ENCODE measurements at places on chromosomes 12 and 14. TPM values are rescaled to one million over a fixed set of nuclear protein-coding genes. Genes with fewer than 3 reads are reported as not detected.

GRCh38 chr14:74566174-74567141 is 45.6 kb downstream of the LTBP2 start:
- peak overlapping the region; percentile 76 for H3K27ac ChIP-seq
- peaks cover 1% of the 10 kb centered on the region for H3K27me3 ChIP-seq

- no peak overlapping the region for H3K4me3 ChIP-seq
- H3K4me1 ChIP-seq: no peaks in the 10 kb centered on the region
- no peak for DNase-seq
- no peak overlapping the region for H3K27ac ChIP-seq
Observed at GRCh38 chr12:53924521-53925405, 13.9 kb upstream of the HOXC13 start.

- no peaks in the 10 kb centered on the region for H3K36me3 ChIP-seq
- peaks cover 1% of the 10 kb centered on the region for H3K27me3 ChIP-seq
- DNase-seq: no peak
- H3K4me3 ChIP-seq: no peak overlapping the region
Observed at GRCh38 chr12:6426882-6427671, 17.7 kb upstream of the CD27 start.

DNA sequence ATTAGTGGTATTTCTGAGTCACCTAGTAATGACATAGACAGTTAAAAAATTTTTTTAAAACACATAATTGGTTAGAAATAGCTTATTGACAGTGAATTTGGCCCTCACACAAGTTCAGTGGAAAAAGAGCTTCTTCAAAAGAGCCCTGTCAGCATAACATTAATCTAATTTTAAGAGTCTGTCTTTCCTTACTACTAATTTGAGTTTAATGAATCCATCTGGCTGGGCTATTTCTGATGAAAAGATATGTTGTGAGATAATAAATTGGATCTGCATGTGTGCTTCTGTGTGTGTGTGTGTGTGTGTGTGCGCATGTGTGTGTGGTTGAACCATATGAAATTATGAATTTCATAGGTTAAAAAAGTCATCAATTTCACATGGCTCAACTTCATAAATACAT is 1045.2 kb downstream of the FLRT2 start:
- peak; percentile 10 for DNase-seq
- H3K4me1 ChIP-seq: peaks cover 24% of the 10 kb centered on the region

GRCh38 chr12:83199069-83199468 is 512.4 kb downstream of the TMTC2 start:
- no peak overlapping the region for H3K27ac ChIP-seq
- no peak overlapping the region for H3K4me3 ChIP-seq
- H3K4me1 ChIP-seq: no peaks in the 10 kb centered on the region
- H3K27me3 ChIP-seq: no peaks in the 10 kb centered on the region

- DNase-seq: no peak
- peaks cover 4% of the 10 kb centered on the region for H3K27me3 ChIP-seq
- H3K36me3 ChIP-seq: peaks cover 4% of the 10 kb centered on the region
- no peak overlapping the region for H3K4me3 ChIP-seq
- peaks cover 20% of the 10 kb centered on the region for H3K4me1 ChIP-seq
- no peak overlapping the region for H3K27ac ChIP-seq
Observed at GRCh38 chr12:113425960-113426453, 3.8 kb downstream of the SDSL start.

DNA sequence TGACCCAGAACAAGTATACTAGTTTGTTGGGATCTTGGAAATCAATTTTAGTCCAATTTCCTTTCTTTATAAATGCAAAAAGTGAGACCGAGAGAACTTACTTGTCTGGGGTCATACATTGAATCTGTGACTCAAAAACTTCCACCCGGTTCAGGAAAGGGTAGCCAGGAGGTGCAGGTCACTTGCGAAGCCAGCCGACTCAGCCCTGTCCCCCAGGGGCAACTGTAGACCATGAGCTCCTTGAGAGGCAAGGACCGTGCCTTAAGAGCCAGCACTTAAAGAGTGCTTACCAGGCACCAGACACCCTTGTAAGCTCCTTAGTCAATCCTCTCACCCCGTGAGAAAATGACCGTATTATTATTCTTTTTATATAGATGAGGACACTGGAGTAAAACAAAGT is 505 bp upstream of the BCDIN3D start:
- peaks cover 30% of the 10 kb centered on the region for H3K4me1 ChIP-seq
- no peaks in the 10 kb centered on the region for H3K36me3 ChIP-seq
- no peak for DNase-seq
- H3K27me3 ChIP-seq: peaks cover 15% of the 10 kb centered on the region

DNA sequence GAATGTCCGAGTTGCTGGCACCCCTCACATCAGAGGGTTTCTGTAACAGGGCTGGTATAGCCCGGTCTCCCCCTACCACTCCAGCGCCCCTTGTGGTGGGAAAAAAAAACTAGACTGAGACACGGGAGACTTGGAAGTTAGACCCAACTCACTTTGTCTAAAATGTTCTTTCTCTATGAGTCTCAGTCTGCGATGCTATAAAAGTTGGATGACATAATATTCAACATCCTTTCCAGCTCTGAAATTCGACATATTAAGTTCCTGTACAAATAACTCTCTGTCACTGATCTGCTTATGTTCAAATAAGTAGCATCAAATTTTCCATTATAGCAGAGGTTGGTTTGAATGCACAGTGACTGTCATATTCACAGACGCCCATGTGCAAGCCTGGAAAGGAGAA is 25.7 kb upstream of the TC2N start:
- peaks cover 13% of the 10 kb centered on the region for H3K36me3 ChIP-seq
- no peak for DNase-seq
- no peaks in the 10 kb centered on the region for H3K27me3 ChIP-seq
- no peak overlapping the region for H3K27ac ChIP-seq

GRCh38 chr12:128402486-128403243 is 135.7 kb downstream of the TMEM132C start:
- no peaks in the 10 kb centered on the region for H3K4me1 ChIP-seq
- H3K27me3 ChIP-seq: no peaks in the 10 kb centered on the region
- DNase-seq: no peak

GRCh38 chr12:47820631-47821345 is 1.1 kb upstream of the HDAC7 start:
- H3K27me3 ChIP-seq: peaks cover 3% of the 10 kb centered on the region
- H3K4me1 ChIP-seq: peaks cover 75% of the 10 kb centered on the region

- no peaks in the 10 kb centered on the region for H3K36me3 ChIP-seq
- H3K27me3 ChIP-seq: peaks cover 16% of the 10 kb centered on the region
- no peak overlapping the region for H3K27ac ChIP-seq
- H3K4me1 ChIP-seq: peaks cover 13% of the 10 kb centered on the region
- DNase-seq: peak; percentile 81
- peak overlapping the region; percentile 75 for H3K4me3 ChIP-seq
Observed at GRCh38 chr12:4307593-4308333, 13.2 kb upstream of the TIGAR start.

DNA sequence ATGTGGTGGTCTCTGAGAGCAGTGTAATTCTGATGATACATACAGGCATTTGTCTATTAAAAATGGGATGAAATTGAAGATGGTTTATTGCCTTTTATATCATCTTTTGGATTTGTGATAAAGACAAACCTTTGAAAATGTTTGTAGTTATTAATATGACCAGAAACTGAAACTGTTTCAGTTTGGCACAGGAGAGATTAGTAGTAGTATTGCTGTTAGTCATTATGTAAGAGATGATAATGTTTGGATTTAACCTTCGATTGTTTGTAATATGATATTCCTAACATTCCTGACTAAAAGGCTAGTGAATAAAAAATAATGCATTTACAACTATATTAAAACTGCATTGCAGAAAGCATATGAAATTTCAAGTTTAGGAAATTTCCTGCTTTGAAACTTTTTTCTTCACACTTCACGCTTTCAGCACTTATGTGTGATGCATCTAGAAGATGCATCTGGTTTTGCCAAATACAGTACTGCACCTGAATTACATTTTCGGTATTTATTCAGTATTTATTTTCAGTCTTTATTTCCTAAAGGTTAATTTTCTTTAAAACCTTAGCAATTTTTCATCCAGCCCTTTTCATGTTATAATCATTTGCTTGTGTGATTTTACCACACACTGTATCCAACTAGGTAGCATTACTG is 25.5 kb downstream of the ADIPOR2 start:
- H3K36me3 ChIP-seq: peaks cover 34% of the 10 kb centered on the region
- DNase-seq: no peak
- peaks cover 27% of the 10 kb centered on the region for H3K4me1 ChIP-seq
- no peak overlapping the region for H3K27ac ChIP-seq
- no peaks in the 10 kb centered on the region for H3K27me3 ChIP-seq
- no peak overlapping the region for H3K4me3 ChIP-seq

DNA sequence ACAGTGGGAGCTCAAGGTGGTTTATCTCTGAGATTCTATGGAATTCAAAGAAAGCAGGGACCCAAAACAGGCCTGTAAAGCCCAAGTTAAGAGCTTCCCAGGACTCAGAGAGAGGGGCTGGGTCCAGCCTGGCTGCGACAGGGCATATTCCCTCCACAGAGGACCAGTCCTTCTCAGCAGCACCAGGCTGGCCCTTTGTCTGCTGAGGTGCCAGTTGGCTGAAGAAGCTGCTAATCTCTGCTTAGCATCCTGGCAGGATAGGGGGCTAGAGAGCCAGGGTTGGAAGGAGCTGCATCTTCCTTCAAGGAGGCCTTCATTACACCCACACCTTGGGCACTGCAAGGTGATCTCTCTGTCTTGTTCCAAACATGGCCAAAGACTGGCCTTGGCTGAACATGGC is 68.3 kb upstream of the TUNAR start:
- no peak for DNase-seq
- H3K4me1 ChIP-seq: no peaks in the 10 kb centered on the region
- H3K27ac ChIP-seq: no peak overlapping the region
- peaks cover 9% of the 10 kb centered on the region for H3K36me3 ChIP-seq
- no peak overlapping the region for H3K4me3 ChIP-seq

- peaks cover 34% of the 10 kb centered on the region for H3K4me1 ChIP-seq
- H3K27ac ChIP-seq: peak overlapping the region; percentile 4
- no peak overlapping the region for H3K4me3 ChIP-seq
Observed at GRCh38 chr14:75224561-75224960, 48.1 kb upstream of the TMED10 start.

DNA sequence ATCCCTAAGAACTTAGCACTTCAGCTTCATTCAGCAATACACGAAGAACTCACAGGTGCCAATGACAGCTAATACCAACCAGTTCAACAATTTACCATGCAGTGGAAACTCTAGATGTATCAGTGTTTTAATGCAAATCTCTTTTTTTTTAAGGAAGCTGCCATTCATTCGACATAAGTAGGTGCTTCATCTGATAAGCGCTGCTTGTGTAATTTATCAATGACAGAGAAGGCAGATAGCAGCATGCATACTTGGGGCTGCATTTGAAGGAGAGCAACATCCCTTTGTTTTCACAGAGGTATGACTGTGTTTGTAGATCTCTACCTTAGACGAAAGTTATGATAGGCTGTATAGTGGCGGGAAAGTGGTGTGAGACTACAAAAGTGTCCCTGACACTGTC is 977.1 kb downstream of the AACS start:
- H3K27me3 ChIP-seq: no peaks in the 10 kb centered on the region
- H3K4me1 ChIP-seq: no peaks in the 10 kb centered on the region
- no peaks in the 10 kb centered on the region for H3K36me3 ChIP-seq
- no peak overlapping the region for H3K4me3 ChIP-seq

GRCh38 chr14:104977681-104978653 is at the start of gene AHNAK2:
Gene AHNAK2 (minus strand): TSS chr14:104978374. CDS start chr14:104978237, 137 bp downstream.
- peak within 1 kb of the TSS; percentile 53 for H3K27ac ChIP-seq
- H3K27me3 ChIP-seq: no peaks in the 10 kb centered on the region
- H3K4me1 ChIP-seq: peaks cover 27% of the 10 kb centered on the region
- peak within 1 kb of the TSS; percentile 92 for H3K4me3 ChIP-seq
- peak; percentile 55 for DNase-seq

- no peak overlapping the region for H3K4me3 ChIP-seq
- H3K4me1 ChIP-seq: peaks cover 25% of the 10 kb centered on the region
- H3K27me3 ChIP-seq: peaks cover 12% of the 10 kb centered on the region
- H3K36me3 ChIP-seq: peaks cover 58% of the 10 kb centered on the region
- DNase-seq: peak; percentile 24
Observed at GRCh38 chr12:10220398-10221077, 7.9 kb downstream of the GABARAPL1 start.

GRCh38 chr12:9673404-9674225 is 4.1 kb downstream of the CLEC2D start:
- H3K4me1 ChIP-seq: peaks cover 22% of the 10 kb centered on the region
- H3K36me3 ChIP-seq: no peaks in the 10 kb centered on the region
- H3K4me3 ChIP-seq: peak overlapping the region; percentile 75
- peak overlapping the region; percentile 93 for H3K27ac ChIP-seq

DNA sequence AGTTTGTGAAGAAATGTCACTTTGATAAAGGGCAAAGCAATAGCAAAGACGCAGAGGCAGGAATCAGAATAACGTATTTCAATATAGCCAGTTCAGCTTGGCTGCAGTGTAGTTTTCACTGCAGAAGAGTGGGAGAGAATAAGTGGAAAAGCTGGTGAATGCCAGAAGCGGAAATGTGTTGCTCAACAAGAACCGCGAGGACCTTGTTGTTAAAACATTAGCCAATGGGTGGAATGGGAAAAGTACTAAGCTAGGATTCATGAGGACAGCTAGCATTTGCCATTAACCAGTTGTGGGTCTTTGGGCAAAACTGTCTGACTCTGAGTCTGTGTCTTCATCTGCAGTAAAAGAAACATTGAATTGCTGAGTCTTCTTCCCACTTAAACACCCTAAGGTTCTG is 292.9 kb upstream of the GRIP1 start:
- no peak overlapping the region for H3K4me3 ChIP-seq
- no peak overlapping the region for H3K27ac ChIP-seq
- H3K4me1 ChIP-seq: no peaks in the 10 kb centered on the region
- DNase-seq: no peak
- peaks cover 5% of the 10 kb centered on the region for H3K36me3 ChIP-seq
- H3K27me3 ChIP-seq: no peaks in the 10 kb centered on the region

GRCh38 chr12:6613015-6613775 is 6.0 kb upstream of the CHD4 start:
- H3K27me3 ChIP-seq: no peaks in the 10 kb centered on the region
- H3K4me1 ChIP-seq: peaks cover 29% of the 10 kb centered on the region
- DNase-seq: peak; percentile 72

DNA sequence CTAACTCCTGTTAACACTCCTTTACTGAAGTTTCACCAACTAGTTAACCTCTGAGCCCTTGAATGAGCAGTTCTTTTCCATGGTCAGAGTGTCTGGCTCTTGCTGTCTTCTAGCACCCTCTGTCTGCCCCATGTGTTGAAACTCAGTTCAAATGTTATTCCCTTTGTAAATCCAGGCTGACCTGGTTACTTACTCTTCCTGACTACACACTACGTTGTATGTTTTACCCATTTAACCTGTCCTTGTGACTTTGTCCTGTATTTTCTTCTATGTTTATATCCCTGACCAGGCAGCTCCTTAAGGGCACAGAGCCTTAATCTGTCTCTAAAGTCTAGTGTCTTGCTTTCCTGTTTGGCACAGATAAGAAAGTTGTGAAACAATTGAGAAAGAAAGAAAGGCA is 389.0 kb upstream of the RPL10L start:
- H3K27ac ChIP-seq: no peak overlapping the region
- no peaks in the 10 kb centered on the region for H3K36me3 ChIP-seq
- H3K27me3 ChIP-seq: no peaks in the 10 kb centered on the region
- H3K4me1 ChIP-seq: no peaks in the 10 kb centered on the region

GRCh38 chr12:88241862-88242570 is 99.9 kb downstream of the TMTC3 start:
- peaks cover 79% of the 10 kb centered on the region for H3K4me1 ChIP-seq
- H3K27ac ChIP-seq: peak overlapping the region; percentile 93
- peak; percentile 93 for DNase-seq
- H3K27me3 ChIP-seq: peaks cover 2% of the 10 kb centered on the region

The CLEC14A gene
- total RNA-seq: 0.13 TPM

The PPP1R36 gene
- 0.25 TPM for total RNA-seq

The SELPLG gene
- total RNA-seq: 7.2 TPM

The PPFIA2 gene
- not detected for total RNA-seq

The ARHGAP9 gene
- not detected for total RNA-seq

The OR10AD1 gene
- total RNA-seq: not detected

The DAO gene
- total RNA-seq: not detected

The HOXC11 gene
- total RNA-seq: 0.08 TPM

The PIGH gene
- total RNA-seq: 6.3 TPM

The MTRFR gene
- 9.5 TPM for total RNA-seq

The LRP1-AS gene
- not detected for total RNA-seq

Data from HFFc6 (cell line).